Purkinje cell (primary cell): ENCODE measurements at places on chromosomes 11 and 22. TPM values are rescaled to one million over a fixed set of nuclear protein-coding genes. Genes with fewer than 3 reads are reported as not detected.

Gene FADS2
- 7.3 and 9.6 TPM in 2 replicates for polyA plus RNA-seq

Gene C22orf42
- polyA plus RNA-seq, result not detected in 2 replicates

Gene SAA4
- polyA plus RNA-seq, result not detected in 2 replicates

Gene CATSPERZ
- polyA plus RNA-seq, result not detected in 2 replicates

Gene PITPNM1
- polyA plus RNA-seq, result 0.10 and 0.95 TPM in 2 replicates

Gene GP1BB
- 2.4 and 2.9 TPM in 2 replicates for polyA plus RNA-seq

Gene OR10D3
- not detected in 2 replicates for polyA plus RNA-seq

Gene DNAJB7
- polyA plus RNA-seq, result not detected in 2 replicates

Gene F2
- polyA plus RNA-seq, result not detected in 2 replicates

Gene KRTAP5-9
- not detected in 2 replicates for polyA plus RNA-seq

Gene GAB4
- polyA plus RNA-seq, result not detected in 2 replicates

Gene OR8D1
- polyA plus RNA-seq, result not detected in 2 replicates

Gene PDE3B
- 1.7 and 2.3 TPM in 2 replicates for polyA plus RNA-seq

Gene MPPED2
- 6.8 and 13.2 TPM in 2 replicates for polyA plus RNA-seq

Gene E2F8
- not detected in 2 replicates for polyA plus RNA-seq
